Activated CD4-positive, alpha-beta T cell treated with anti-CD3 and anti-CD28 coated beads for 24 hours (primary cell): ENCODE measurements at places on chromosomes 7 and 10.

- DNase-seq = no peak
Measured at GRCh38 chr10:99852481-99853213, 70.2 kb downstream of the ABCC2 start.

DNA sequence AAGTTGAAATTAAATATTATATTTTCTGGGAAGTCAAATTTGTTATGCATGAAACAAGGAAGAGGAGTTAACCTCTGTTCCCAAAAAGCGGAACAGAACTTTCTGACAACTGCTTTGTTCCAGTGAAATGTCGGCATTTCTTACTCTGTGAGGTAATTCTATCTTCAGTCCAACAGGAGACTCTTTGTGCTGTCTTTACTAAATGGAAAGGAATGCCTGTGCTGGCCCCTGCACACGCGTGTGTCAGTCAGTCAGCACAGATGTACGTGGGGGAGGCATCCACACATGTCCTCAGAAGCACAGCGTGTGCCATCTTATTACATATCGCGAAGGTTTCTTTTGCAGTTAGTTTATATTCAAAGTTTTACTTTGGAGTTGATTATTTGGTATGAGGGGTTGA is 37.5 kb downstream of the NET1 start:
- DNase-seq = no peak

DNA sequence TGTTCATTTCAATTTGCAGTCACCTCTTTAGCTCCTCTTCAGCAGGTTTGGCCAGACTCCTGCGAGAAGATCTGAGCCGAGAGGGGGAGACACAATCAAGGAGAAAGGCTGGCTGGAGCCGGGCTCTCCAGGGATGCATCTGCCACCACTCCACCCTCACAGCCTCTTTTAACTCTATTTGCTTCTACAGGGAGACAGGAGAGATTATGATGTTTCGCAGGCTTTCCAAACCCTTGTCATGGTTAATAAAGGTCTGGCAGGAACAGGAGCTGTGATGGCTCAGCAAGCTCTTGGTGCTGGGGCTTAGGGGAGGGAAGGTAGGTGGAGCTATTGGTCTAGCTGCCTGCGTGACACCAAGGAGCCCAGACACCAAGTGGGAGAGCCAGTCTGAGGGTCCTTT is 448.1 kb upstream of the PODXL start:
- DNase-seq = no peak

GRCh38 chr10:122949296-122949695 is 4.7 kb downstream of the C10orf88 start:
- DNase-seq = no peak

GRCh38 chr10:132945894-132946255 is 3.5 kb upstream of the CFAP46 start:
- DNase-seq = no peak

DNA sequence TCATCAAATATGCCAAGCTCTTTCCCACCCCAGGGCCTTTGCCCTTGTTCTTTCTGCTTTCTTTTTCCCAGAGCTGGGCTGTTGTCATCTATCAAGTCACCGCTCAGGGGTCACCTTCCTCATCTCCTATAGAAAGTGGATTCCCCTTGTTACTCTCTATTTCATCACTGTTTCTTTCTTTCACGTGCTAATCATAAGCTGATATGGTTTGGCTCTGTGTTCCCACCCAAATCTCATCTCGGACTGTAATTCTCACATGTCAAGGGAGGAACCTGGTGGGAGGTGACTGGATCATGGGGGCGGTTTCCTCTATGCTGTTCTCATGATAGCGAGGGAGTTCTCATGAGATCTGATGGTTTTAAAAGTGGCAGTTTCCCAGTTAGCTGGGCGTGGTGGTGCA is 17.0 kb upstream of the TIAL1 start:
- no peak for DNase-seq
